ENCODE measurements at places on chromosomes 7 and 10.

GRCh38 chr7:52006674-52007073 lies 690.1 kb upstream of the COBL start:
- no peak for DNase-seq

GRCh38 chr10:62907470-62908212 lies 91.5 kb upstream of the EGR2 start:
- peak; percentile 23 for DNase-seq

GRCh38 chr10:21926358-21926925 lies 77.1 kb downstream of the DNAJC1 start:
- peak; percentile 42 for DNase-seq

- no peak for DNase-seq
Observed at GRCh38 chr7:116417593-116418345, 81.8 kb upstream of the CAV2 start.

- DNase-seq, result peak; percentile 8
Observed at GRCh38 chr7:109003742-109004141, 434.1 kb downstream of the DNAJB9 start.

- DNase-seq, result no peak
Observed at GRCh38 chr7:26469188-26469587, 177.5 kb downstream of the SNX10 start.

GRCh38 chr10:32307609-32308008 lies 39.3 kb downstream of the EPC1 start:
- DNase-seq, result no peak

- no peak for DNase-seq
Observed at GRCh38 chr7:40987571-40987970, 715.3 kb downstream of the INHBA start.

GRCh38 chr7:22267930-22268615 lies 88.9 kb downstream of the RAPGEF5 start:
- DNase-seq, result no peak

DNA sequence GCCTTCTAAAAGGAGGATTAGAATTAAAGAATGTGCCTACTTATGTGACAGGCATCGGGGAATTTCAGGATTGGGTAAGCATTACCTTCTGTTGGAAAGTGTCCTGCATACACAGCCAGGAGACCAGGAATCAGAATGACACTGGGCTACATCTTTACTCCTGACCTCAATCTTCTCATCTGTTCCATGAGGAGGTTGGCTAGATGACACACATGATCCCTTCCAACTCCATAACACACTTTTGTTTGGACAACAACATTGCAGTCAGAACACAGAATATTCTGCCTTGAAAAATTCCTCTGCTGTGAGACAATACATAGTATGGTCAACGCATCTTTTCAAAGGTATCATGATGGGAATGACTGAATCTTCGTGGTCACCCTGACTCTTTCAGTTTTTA lies 1281.2 kb upstream of the SORCS1 start:
- no peak for DNase-seq

DNA sequence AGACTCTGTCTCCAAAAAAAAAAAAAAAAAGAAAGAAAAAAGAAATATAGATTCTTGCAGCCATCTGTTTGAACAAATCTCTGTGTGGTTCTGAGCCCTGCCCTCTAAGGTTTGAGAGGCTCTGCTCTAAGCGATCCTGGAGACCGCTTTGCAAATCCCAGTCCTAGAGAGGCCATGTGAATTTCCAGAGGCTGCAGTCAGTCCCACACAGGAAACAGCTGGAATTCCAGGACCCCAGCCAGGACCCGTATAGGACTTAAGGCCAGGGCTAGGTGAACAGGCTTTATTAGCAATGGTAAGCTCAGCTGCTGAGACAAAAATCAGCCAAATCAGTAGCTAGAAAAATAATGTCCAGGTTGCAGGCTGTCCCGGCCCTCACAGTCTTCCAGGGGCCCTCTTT lies 154.8 kb downstream of the RPS24 start:
- no peak for DNase-seq

GRCh38 chr7:151375530-151376217 lies 34.1 kb downstream of the NUB1 start:
- DNase-seq, result no peak

GRCh38 chr10:74738542-74738941 lies 87.9 kb upstream of the KAT6B start:
- no peak for DNase-seq

GRCh38 chr7:159105066-159105780 lies 39.4 kb downstream of the VIPR2 start:
- no peak for DNase-seq

- no peak for DNase-seq
Observed at GRCh38 chr7:29946428-29947186, 43.0 kb downstream of the SCRN1 start.

GRCh38 chr7:6266699-6267098 lies 5.7 kb downstream of the CYTH3 start:
- DNase-seq, result no peak

- DNase-seq, result no peak
Observed at GRCh38 chr10:132697578-132698200, 88.3 kb downstream of the NKX6-2 start.

DNA sequence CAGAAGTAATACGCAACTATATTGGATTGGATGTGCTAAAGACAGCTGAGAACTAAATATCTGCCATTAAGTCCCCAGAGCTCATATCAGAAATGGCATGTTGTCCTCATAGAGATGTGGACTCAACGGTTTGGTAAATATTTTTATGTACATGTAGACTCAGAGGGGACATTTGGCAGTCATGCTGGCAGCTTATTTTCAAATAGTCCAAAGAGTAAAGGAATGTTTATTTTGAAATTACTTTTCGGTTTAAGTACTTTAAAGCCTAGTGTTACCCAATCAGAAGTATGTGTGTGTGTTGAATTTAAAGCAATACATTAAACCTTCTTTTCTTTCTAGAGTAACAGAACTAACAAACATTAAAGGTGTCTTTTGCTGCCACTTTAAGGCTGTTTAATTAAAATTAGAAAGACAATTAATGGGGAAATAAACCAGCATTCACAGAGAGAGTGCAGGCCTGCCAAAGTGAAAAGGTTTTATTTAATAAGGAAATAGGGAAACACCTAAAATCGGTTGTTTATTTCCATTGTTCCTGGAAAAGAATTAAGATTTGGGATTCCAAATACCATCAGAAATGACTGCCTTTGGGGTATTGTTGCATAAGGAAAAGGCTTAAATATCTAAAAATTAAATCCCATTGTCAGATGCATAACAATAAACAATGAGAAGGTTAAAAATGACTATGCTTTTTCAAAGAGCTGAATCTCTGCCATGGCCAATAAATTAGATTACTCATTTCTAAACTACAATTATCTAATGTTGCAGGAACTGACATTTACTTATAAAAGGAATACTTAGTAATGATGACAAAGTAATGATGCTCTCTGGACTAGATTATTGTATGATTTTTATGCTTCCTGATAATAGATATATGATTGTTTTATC lies 113.4 kb upstream of the AHR start:
- no peak for DNase-seq

GRCh38 chr10:87546971-87547413 lies 42.3 kb downstream of the MINPP1 start:
- DNase-seq, result no peak

- peak; percentile 53 for DNase-seq
Observed at GRCh38 chr10:132054564-132054963, 11.2 kb upstream of the JAKMIP3 start.

DNA sequence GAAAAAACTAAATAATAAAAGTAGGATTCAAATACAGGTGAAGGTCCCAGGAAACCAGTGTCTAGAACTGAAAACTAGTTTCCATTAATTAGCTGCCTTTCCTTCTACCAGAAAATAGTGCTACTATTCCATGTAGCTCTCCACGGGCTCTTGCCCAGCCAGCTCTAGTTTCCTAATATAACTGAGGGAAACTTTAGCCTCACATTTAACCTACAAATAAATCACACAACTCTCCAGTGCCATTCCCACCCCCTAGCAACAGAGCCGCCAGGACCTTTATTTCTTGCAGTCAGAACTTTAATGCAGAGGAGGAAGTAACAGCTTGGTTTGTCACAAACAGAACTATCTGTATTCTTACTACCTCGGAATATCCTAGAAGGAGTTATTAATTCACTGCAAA lies 10.3 kb downstream of the TOMM7 start:
- DNase-seq, result no peak

DNA sequence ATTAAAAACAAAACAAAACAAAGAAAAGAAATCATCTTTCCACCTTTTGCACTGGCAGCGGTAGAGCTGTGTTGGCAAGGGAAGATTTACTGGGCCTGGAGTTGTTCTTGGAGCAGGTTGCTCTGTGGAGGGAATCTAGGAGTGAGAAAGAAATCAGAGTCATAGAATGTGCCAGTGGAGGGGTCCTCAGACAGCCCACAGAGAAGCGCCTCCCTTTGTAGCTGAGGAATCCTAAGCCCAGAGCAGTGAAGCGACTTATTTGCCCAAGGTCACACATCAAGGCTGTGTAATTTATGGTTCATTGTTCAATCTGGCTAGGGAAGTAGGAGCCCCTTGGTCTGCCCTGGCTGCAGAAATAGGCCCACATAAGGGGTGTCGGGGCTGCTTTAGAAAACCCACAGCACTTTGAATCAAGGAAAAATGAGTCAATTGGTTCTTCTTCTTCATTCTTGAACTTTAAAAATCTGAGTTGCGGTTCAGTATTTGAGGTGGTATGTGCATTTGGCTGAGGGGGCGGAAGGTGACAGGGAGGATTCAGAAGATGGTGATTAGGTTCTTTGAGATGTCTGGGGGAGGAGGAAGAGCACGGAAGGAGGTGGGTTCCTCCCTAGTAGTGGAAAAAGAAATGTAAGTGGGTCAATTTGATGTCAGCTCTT lies 253.7 kb downstream of the PTEN start:
- no peak for DNase-seq

GRCh38 chr10:124911124-124912067 lies 30.5 kb upstream of the ZRANB1 start:
- DNase-seq, result no peak

DNA sequence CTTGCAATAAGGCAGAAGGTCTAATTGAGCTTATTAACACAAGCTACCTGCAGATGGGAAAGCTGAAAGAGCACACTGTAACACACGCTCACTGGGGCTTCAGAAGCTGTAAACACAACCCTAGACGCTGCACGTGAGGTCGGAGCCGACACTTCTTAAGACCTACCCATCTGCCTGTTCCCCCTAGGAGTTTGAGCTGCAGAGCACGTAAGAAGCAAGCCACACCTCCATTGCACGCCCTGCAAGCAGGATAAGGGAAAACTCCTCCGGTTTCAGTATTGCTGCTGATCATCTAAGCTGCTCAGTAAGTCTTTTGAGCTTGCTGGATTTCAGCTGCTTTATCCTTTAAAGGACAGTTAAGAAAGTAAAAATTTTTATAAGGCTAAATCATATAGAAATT lies 244.0 kb upstream of the ZWINT start:
- DNase-seq, result peak; percentile 28

GRCh38 chr7:13282377-13282980 lies 595.0 kb downstream of the ARL4A start:
- peak; percentile 46 for DNase-seq

Measured in eye (tissue), 1 donor.